ENCODE measurements at places on chromosomes 16 and 17.

DNA sequence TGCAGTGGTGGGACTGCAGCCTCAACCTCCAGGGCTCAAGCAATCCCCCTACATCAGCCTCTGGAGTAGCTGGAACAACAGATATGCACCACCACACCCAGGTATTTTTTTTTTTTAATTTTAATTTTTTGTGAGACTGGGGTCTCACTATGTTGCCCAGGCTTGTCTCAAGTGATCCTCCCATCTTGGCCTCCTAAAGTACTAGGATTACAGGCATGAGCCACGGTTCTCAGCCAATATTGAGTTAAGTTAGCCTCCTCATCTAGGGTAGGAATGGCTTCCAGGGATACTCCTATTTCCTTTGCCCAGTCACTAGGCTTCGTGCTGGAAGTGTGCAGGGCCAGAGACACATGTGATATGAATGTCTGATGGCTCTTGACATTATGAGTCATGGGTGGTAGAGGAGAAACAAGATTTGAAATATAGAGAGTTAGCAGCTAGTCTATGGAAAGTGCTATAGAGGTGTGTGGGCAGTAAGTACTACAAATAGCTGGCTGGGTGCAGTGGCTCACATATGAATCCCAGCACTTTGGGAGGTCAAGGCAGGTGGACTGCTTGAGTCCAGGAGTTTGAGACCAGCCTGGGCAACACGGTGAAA, 8.0 kb upstream of the HES7 start:
- peak; percentile 42 for DNase-seq

DNA sequence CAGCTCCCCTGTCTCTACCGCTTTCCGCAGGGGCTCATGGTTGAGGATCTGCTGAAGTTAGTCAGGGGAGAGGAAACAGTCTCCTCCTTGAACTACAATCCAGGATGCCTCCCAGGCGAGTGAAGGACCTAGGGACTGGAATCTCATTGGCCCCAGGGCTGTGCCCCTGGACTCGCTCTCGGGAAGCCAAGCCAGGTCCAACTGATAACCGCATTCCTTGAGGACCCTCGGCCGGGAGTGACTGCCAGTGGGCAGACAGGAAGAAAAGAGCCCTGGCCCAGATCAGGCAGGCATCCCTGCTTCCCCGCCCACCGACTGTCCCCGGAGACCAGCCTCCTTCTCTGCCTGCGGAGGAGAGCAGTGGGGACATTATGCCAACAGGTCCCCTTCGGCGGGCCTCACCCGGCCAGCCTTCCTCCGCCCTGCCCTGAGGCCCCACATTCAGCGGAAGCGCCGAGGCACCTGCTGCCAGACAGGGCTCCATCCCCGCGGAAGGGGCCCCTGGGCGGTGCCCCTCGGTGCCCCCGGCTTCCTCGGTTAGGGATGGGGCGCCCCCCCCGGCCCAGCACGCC, 776 bp downstream of the LRRC75A start:
- no peak for DNase-seq

DNA sequence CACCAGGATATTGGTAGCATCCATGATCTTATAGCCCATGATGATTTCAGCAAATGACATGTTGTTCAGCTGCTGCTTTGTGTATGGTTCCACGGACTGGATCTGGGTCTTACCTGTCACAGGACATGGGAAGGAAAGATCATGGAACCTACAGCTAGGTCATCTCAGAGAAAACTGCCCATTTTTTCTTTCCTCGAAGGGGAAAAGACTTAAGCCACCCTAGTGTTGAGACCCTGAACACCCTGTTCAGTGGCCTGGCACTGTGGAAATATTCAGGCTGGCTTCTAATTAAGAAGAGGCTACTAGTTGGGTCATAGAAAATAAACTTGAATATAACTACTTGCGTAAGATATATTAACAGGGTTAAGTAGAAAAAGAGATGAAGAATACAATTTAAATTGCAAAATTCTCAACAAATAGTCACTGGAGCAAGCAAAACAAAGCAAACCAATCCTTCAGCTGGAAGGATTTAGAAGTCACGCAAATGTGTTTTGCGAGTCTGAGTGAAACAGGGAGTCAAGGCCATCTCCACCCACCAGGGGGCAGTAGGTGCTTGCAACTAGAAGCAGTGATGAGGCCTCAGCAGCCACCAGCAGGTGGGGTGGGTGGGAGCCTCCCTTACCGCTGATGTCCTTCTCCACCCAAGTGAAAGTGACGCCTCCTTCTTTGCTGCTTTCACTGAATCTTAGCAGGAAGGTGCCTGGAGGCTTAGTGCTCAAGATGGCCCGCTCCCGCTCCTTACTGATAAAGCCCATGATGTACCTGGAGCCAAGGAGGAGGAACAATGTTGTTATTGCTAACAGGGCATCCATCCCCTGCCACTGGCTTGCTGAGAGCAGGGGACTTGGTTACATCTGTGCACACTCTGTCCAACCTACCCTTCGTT, 34.3 kb downstream of the STAT5A start:
- peak; percentile 89 for DNase-seq

DNA sequence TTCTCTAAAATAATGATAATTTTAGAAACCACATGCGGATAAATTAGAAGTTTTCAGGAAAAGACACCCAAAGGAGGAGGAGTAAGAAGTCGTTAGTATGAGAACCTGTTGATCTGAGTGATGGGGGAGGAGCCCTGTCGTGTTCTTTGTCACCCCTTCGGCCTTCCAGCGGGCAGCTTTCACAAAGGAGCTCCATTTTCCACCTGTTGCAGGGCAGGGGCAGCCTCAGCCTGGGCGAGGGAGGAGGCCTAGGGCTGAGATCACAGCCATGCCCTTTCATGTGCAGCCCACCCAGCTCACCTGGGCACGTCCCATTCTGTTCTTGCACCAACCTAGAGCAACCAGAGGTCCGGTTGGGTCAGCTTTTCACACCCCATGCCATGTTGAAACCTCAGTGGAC, 5.3 kb downstream of the DUSP14 start:
- no peak for DNase-seq

DNA sequence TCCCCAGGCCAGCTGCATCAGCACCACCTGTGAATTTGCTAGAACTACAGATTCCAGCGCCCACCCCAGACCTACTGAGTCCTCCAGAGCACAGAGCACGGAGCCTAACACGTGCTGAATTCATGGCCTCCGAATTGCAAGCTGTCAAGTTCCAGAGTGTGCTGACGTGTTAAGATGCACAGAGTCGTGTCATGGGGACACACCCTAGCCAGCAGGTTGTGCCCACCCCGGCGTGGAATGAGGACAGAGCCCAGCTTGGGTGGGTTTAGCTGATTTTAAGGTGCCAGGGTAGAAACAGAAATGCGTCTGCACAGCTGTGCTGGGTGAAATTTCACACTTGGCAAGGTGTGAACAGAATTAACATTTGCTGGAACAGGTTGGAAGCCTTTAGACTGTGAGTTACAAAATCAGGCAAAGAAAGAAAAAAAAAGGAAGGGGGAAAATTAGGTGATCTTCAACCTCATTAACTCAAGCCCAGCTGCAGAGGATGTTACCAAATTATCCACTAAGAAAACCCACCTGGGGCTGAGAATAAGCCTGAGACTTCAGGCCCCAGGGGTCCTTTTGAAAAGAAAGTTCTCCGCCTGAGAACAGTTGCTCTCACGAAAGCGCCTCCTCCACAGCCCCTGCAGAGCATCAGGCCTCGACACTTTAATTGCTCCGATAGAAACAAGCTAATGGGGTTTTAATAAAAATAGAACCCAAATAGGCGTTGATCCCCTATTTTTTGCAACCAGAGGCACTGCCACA, 27.1 kb downstream of the GINS3 start:
- DNase-seq, result no peak

GRCh38 chr16:84582958-84583516, 34.8 kb downstream of the COTL1 start:
- DNase-seq, result peak; percentile 54

Measured in fibroblast of skin of right biceps (primary cell).